ENCODE measurements at places on chromosomes 4 and X. TPM values are rescaled to one million over a fixed set of nuclear protein-coding genes. Genes with fewer than 3 reads are reported as not detected.
A peak's percentile ranks its signal among the peaks of the same experiment; 100 is the strongest.

GRCh38 chrX:132467989-132468388 is 20.8 kb downstream of the MBNL3 start:
- DNase-seq = no peak

Gene PRPS2
- total RNA-seq = 110 TPM

Gene TET2
- total RNA-seq = 41.5 TPM

DNA sequence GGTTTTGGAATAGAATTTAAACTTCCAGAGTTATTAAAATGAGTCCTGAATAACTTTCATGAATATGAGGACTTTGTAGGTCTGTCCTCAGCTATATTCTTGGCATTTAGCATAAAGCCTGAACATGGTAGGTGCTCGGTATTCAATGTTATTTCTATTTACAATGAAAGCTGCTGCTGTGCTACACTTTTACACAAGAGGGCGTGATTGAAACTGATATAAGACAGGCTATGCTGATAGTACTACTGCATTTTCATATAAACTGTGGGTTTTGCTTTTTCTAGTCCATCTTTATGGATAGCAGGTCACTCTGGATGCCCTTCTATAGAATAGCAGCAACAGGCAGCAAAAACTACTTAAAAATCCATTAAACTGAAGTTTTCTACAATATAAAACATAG is 12.3 kb upstream of the GNPDA2 start:
- DNase-seq = no peak

Gene KLF8
- total RNA-seq = 7.9 TPM

- no peak for DNase-seq
Measured at GRCh38 chr4:158285429-158286216, 75.3 kb downstream of the TMEM144 start.

- DNase-seq = no peak
Measured at GRCh38 chrX:21757960-21758359, at the start of gene SMPX. SMPX (minus strand) TSS chrX:21758116; CDS start chrX:21754290, 3,826 bp downstream.

Gene SLC16A2
- 0.60 TPM for total RNA-seq

DNA sequence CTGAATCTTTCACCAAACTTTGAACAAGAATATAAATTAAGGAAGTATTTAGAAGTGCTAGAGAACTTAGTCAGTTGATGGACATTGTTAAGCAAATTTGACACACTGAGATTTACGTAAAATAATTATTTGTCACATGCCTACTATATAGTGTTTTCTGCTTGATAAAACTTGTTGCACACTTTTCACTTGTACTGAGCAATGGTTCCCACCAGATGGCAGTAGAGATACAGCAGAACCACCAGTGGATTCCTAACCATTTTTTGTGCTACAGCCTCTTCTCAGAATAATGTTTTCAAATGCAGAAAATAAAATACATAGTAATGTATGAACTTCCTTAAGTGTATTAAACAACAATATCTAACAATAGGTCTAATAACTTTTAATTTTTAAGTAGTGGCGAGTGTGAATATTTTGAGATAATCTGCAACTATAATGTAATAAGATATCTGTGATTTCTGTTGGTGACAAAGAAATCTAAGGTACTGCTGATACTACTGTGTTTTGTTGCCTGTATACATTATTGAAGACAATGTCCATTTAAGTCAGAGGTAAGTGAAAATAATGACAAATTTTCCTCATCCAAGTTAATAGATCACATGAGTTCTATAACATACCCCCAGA is 81.2 kb downstream of the APOOL start:
- DNase-seq = peak; percentile 3

GRCh38 chr4:176002007-176002613 is 63.5 kb upstream of the WDR17 start:
- DNase-seq = peak; percentile 5

DNA sequence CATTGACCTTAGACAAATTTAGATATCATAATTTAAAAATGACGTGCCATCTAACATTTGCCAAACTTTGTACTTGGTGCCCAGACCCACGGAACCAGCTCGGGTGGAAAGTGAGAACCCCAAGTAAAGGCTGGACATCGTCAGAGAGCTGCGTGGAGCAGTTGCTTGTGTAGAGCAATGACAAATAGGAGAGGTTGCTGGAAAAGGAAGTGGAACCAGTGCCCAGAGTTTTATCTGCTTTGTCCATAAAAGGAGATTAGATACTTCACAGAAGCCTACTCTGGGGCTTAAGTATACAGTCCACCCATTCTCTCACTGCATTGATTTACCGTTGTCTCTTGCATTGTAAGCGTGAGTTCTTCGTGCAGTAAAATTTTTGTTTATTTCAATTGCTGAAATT is 5.4 kb upstream of the TBC1D1 start:
- no peak for DNase-seq

Gene C4orf17
- total RNA-seq = not detected

- no peak for DNase-seq
Measured at GRCh38 chr4:83071116-83071515, 36.1 kb downstream of the COPS4 start.

DNA sequence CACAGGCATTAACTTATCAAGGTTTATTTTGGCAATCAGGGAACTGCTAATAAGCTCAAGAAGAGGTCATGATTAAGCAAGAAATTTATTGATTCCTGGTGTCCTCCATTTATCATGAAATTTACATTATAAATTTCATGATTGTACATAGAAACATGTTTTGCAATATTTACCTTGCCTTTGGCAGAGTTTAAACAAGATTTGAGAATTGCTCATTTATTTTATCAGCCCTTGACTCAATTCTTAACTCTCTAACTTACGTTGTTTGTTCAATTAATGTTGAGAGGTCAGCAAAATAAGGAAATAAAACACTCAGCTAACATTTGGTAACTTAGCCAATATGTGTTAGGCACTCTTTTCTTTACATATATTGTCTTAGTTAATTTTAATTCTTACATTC is 286.6 kb downstream of the SLC7A11 start:
- no peak for DNase-seq

DNA sequence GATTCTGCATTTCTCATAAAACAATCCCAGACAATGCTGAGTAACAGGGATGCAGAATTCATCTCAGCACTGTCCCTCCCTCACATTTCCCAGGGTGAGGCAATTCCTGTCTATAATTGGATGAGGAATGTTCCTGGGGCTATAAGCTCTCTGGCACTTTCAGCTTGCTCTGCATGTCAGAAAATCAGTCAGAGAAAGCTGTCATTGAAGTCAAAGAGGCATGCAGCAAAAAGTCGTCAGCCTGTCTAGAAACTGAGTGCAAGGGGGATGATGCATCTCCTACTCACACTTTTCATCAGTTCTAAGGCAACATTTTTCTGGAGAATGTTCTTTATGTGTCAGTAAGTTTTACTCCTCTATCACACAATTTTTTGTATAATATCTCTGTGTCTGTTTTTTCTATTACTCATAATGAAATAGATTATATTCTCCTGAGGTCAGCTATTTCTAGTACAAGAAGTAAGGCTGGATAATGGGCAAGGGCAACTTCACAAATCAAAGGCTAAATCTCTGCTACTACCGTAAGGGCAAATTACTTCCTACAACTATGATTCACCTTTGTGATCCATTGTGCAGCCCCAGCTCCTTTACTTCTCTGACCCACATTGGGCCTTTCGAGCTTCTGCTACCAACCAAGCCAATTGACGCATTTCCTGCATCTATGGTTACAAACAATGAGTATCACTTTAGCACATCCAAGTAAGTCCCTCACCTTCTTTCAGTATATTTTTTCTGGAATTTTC is 56.0 kb downstream of the TASL start:
- DNase-seq = no peak

- no peak for DNase-seq
Measured at GRCh38 chr4:101708293-101709039, 82.1 kb upstream of the BANK1 start.

DNA sequence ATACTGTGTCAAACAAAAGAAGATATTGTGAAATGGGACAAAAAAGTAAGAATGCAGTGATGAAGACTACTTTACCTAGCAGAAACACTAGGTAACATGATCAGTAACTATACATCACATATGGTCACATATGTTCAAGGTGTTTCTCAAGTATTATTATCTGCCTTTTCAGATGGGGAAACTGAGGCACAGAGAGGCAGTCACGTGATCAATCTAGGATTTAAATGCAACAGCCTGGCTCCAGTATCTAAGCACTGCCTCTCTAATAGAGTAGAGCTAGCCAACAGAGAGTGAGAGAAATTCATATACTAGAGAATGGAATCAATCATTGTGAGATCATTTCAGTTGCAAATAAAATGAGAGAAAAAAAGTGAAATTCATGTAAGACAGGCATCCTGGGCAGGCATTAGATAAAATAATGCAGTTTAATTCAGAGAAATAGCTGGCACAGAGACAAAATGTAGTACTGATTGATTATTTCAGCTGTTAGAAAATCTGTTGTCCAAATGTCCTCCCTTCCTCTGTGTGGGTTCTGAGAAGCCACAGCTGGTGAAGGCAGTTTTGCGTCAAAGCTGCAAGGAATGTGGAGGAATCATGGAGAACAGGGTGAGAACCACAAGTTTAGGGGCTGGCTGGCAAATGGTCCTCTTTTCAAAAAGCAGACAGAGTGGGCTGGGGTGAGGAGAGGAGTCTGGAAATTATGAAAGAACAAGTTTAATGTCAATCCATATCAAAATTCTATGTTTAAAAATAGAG is 26.0 kb downstream of the SMIM43 start:
- no peak for DNase-seq

GRCh38 chr4:33696586-33696985 is 2547.7 kb downstream of the ARAP2 start:
- DNase-seq = no peak

- DNase-seq = no peak
Measured at GRCh38 chr4:189053621-189054020, 887.1 kb upstream of the FRG1 start.

DNA sequence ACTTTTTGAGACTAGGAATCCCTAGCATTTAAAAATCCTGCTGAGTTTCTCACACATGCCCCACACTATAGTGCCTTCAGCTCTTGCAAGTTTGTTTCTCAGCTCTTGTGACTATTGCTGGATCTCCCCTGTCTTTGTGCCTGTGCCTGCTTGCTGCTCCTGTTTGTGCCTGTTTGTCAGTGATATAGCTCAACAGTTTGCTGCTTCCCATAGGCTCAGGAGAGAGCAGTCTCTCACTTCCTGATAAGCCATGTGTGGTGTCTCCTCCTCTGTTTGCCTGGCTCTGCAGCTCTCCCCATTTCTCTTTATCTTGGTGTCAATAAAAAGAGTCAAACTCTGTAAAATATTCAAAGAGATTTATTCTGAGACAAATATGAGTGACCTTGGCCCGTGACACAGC is 259.8 kb upstream of the CLNK start:
- no peak for DNase-seq

- no peak for DNase-seq
Measured at GRCh38 chr4:126958482-126958881, 674.3 kb upstream of the INTU start.

GRCh38 chr4:123418351-123418931 is 21.8 kb downstream of the SPRY1 start:
- DNase-seq = no peak

DNA sequence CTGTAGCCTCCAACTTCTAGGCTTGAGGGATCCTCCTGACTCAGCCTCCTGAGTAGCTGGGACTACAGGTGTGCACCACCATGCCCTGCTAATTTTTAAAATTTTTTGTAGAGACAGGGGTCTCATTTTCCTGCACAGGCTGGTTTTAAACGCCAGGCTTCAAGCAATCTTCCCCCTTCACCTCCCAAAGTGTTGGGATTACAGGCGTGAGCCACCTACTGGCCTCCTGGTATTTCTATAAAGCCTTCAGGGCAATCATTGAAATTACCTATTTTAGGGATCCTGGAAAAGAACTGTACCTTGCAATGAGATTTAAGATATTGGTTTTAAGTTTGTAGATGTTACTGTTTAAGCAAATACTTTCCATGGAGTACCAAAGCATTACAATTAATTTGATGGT is 13.5 kb upstream of the PLS3 start:
- no peak for DNase-seq

Gene AWAT2
- not detected for total RNA-seq

GRCh38 chr4:163384434-163384833 is 40.7 kb downstream of the NPY5R start:
- no peak for DNase-seq
